ENCODE measurements at places on chromosomes 1 and 21.

GRCh38 chr1:116544588-116545358 lies 26.1 kb downstream of the CD58 start:
- DNase-seq, result no peak

DNA sequence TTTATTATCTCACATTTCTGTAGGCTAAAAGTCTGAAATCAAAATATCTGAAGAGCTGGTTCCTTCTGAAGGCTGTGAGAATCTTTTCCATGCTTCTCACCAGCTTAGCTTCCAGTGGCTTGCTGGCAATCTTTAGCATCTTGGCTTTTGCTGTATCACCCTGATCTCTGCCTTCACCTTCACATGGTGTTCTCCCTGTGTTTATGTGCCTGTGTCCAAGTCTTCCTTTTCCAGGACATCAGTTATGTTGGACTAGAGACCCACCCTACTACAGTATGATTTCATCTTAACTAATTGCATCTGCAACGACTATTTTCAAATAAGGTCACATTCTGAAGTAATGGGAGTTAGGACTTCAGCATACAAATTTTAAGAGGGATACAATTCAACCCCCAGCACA lies 772.3 kb upstream of the ADAMTS5 start:
- no peak for DNase-seq

GRCh38 chr1:210758761-210759160 lies 375.2 kb downstream of the KCNH1 start:
- DNase-seq, result no peak

DNA sequence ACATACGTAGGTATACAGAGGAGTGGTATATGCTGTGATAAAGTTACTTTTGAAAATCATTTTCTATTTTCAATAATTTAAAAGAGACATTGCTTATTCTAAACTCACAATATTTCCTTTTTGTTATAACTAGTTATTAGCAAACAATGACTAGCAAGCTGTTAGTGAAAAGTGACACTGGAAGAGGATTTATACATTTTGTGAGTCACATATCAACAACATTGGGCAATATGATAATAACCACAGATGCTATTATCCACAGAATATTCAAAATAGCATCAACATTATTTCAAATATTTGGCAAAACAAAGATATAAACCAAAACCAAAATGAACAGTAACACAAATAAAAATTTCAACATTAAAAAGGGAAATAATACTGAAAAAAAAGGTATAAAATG lies 104.0 kb upstream of the HP1BP3 start:
- no peak for DNase-seq

DNA sequence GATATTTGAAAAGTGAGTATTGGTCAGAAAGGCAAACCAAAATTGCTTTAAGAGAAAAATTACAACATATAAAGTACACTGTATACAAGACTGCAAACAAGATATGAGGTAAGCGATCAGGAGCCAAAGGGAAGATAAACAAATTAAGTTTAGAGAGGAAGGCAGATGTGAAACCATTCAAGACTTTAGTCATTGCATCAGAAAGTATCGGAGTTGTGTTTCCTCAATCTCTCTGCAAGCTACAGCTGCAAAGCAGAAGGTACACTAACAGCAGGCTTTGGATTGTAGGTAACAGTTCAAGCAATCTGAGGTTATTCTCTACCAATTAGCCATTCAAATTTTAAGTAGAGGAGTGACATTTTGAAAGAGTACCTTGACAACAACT lies 21.3 kb upstream of the TLCD4 start:
- DNase-seq, result no peak

DNA sequence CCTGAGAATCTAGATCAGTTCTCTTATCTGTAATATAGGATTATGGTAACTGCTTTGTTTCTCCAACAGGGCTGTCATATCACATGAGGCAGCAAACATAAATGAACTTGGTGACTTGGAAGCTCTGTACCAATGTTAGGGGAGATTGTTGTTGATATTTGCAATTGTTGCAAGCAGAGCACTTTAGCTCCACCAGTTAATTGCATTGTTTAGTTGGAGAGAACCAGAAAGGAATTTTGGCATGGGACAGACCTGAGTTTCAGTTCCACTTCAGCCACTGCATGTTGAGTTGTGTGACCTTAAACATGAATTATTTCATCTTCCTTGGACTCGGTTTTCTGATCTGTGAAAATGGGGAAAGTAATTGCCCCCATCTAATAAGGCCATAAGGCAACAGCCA lies 142.3 kb upstream of the JUN start:
- no peak for DNase-seq

- no peak for DNase-seq
Measured at GRCh38 chr21:16619281-16619680, 889.5 kb downstream of the USP25 start.

DNA sequence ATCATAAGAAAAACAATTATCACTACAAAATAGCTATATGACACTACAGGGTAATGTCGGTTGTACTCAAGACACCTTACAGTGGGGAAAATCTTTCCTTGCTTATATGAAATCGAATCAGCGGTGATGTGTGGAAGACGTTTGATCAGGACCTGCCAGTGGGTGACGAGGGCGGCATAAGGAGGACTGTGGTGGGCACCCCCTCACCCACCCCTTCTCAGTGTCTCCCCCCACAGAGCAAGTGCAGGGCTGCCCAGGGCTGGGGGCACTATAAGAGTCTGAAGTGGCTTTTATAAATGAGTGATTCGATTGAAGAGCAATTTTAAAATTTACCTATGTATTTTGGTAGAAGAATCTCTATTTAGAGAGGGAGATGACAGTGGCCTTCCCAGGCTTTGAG lies 35.8 kb downstream of the CRYAA start:
- DNase-seq, result no peak

GRCh38 chr1:90341516-90341915 lies 346.6 kb downstream of the ZNF326 start:
- no peak for DNase-seq

- DNase-seq, result no peak
Measured at GRCh38 chr1:241443561-241443960, 76.0 kb downstream of the FH start.

DNA sequence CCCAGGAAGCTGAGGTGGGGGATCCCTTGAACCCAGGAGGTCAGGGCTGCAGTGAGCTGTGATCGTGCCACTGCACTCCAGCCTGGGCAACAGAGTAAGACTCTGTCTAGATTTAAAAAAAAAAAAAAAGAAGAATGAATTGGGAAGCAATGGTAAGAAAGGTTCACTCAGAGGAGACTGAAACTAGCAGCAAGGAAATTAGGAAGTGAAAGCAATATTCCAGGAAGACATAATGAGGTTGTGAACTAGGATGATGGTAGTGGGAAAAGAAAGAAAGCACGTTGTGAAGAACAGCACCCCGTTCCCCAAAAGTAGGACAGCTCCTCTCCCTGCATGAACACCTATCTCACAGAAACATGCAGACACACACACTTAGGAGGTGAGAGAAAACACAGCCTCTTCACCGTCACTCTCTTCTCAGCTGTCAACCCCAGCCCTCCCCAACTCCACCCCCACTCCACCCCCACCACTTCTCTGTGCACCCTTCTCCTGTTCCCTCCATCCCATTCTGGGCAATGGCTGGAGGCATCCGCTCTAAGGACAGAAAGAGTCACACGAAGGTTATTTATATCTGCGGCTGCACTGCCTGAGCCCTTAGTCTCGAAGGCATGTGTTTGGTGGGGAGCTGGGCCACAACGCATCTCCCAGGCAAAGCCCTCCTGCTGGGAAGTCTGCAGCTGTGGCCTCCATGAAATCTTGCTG lies 101.8 kb upstream of the LPGAT1 start:
- DNase-seq, result no peak
